Hypothalamus (tissue), 51 donors: ENCODE measurements at places on chromosomes 2 and 18.

DNA sequence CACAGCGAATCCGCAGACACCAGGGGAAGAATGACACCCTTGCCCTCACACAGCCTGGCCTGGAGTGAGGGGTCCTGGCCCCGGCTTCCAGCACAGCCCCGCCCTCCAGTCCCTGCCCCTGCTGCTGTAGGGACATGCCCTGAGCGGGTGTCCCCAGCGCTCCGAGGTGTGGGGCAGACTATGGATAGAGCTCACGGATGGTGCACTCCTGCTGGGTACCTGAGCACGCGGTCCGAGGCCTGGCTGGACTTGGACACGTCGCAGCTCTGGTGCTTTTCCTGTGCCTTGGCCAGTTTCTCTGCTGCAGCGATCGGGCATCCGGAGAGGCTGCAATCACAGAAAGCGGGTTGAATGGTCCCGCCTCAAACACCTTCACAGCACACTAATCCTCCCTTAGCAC lies 165.7 kb upstream of the PXDN start:
- DNase-seq, result no peak

- DNase-seq, result no peak
Observed at GRCh38 chr2:1032030-1032429, 81.4 kb downstream of the SNTG2 start.

GRCh38 chr2:144086965-144087364 lies 433.0 kb downstream of the ZEB2 start:
- no peak for DNase-seq

- no peak for DNase-seq
Observed at GRCh38 chr2:236944561-236944960, 141.1 kb upstream of the COPS8 start.

GRCh38 chr2:215868846-215869543 lies 144.4 kb downstream of the MREG start:
- no peak for DNase-seq

GRCh38 chr18:1292167-1292566 lies 387.5 kb downstream of the ADCYAP1 start:
- DNase-seq, result no peak

GRCh38 chr2:191728750-191729624 lies 51.1 kb downstream of the NABP1 start:
- DNase-seq, result no peak

DNA sequence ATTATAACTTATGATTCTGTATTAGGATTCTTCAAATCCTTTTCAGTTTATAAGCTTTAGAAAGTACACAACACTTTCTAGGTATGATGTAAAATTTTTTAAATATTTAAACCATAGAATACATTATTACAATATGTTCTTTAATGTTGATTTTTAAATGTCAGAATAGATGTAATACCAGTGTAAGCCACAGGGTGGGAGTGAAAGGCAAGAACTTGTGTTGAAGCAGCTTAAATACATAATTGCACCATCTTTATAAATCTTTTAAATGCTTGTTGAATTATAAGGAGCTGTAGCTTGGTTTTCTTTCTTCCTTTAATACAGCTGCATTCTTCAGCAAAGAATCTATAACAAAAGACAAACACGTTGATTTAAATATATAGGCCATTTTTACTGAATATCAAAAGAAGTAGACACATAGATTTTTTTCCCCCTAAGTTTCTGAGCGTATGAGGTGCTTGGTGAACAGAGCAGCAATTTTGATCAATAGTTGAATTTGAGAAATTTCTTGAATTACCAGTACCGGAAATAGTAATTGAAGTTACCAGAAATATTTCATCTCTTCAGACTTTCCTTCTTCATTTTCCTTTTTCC lies 63.0 kb downstream of the TANK start:
- DNase-seq, result no peak
